ACHN (cell line): ENCODE measurements at places on chromosomes 3 and 15.
A peak's percentile ranks its signal among the peaks of the same experiment; 100 is the strongest.

- peak; percentile 84 for DNase-seq
These were observed 16.9 kb downstream of the ABHD2 start for GRCh38 chr15:89105147-89105546.

DNA sequence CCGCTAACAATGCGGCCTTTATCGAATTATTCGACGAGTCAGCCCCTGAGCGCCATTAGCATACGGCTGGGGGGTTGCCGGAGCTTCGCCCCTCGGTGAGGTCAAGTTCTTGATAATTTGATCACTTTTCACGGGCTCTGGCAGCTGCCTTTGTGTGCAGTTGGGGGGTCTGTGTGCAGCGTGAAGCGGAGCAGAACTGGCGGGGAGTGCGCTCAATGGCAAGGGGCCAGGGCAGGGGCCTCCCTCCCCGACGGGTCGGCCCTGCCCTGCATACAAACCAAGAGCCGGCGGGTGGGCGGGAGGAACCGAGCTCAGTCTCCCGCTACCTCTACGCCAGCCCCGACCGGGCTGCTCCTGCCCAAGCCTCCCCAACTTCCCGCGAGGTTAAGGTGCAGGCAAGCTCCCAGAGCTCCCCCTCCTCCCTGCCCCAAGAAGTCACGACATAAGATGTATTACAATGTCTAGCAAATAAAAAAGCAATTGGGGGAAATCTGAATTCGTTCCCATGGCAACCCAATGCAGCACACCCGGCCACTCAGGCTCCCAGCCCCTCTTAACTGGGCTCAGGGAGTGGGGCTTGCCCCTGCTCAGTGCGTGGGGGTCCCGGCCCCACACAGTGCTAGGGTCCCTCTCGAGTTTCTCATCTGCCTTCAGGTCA is 34.1 kb upstream of the POLG start:
- no peak for DNase-seq

DNA sequence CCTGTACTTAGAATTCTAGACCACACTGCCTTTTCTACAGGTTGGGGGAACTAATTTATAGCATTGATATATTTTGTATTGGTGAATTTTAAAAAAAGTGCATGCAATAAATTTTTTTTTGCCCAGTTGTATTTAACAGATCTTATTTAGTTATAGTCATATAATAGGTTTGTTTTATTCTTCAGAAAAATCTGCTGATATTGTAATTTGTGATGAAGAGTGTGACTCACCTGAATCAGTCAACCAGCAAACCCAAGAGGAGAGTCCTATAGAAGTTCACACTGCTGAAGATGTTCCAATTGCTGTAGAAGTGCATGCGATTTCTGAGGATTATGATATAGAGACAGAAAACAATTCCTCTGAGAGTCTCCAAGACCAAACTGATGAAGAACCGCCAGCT is 10.3 kb downstream of the ZNF639 start:
- peak; percentile 4 for DNase-seq

- DNase-seq: peak; percentile 31
These were observed 42.4 kb downstream of the TNIK start for GRCh38 chr3:171417813-171418212.

DNA sequence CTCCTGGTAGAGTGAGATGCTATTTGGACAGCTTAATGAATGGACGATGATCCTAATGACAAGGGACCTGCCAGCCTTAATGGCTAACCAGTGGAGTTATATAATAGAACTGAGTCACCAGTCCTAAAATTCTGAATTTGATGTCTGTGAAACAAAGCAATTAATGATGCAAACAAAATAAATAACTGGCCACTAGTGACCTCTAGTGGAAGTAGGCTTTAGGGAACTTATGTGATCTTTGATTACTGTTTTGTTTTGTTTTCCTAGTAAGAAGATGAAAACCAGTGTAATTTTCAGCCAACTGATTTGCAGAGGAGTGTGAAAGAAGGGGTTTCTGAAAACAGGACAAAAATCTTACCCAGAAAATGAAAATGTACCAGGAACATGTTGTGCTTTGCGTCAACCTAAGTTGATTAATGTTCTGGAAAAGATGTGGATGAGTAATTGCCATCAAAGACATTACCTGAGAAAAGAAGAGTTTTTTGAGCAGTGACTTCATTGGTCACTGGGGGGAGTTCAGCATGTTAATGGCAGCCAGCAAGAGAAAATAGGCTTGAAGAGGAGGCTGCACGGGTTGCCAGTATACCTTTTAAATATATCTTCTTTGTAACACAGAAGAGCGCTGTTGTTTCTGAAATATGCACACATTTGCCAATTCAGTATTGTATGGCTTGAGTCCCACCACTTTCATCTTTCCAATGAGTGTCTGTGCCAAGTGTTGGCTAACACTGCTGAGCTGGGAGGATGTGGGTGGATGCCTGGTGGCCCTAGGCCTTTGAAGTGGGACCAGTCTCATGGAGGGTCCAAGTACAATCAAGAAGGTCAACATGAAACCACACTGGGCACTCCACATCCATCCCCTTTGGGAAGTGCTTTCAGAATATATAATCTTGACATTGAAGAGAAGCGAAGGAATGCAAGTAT is 9.3 kb downstream of the VEPH1 start:
- DNase-seq: peak; percentile 48

GRCh38 chr15:52109559-52110451 is 2.8 kb downstream of the BCL2L10 start:
- DNase-seq: no peak

GRCh38 chr3:73581134-73581846 is 43.5 kb downstream of the PDZRN3 start:
- no peak for DNase-seq

- no peak for DNase-seq
These were observed 20.4 kb downstream of the NUDT16 start for GRCh38 chr3:131401978-131402377.

DNA sequence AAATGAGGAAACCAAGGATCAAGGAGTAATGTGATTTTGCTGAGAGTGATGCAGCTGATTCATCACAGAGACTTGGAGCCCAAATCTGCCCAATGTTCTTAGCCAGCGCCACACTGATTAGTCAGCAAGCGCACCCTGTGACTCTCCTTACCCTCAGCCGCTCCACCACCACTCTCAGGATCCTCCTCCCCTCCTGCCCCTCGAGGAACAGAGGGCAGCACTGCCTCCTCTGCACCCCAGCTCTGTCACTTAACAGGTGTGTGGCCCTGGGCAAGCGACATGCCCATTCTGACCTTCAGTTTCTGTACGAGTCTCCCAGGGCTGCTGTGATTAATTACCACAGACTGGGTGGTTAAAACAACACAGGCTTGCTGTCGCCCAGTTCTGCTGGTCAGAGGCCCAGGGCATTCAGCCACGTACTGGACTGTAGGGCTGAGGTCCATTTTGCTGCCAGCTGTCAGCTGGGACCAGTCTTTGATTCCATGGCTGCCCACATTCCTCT is 36.1 kb upstream of the HRH1 start:
- no peak for DNase-seq

GRCh38 chr3:113658107-113658506 is 38.3 kb downstream of the USF3 start:
- no peak for DNase-seq

GRCh38 chr15:28873006-28873405 is 12.8 kb upstream of the APBA2 start:
- no peak for DNase-seq

DNA sequence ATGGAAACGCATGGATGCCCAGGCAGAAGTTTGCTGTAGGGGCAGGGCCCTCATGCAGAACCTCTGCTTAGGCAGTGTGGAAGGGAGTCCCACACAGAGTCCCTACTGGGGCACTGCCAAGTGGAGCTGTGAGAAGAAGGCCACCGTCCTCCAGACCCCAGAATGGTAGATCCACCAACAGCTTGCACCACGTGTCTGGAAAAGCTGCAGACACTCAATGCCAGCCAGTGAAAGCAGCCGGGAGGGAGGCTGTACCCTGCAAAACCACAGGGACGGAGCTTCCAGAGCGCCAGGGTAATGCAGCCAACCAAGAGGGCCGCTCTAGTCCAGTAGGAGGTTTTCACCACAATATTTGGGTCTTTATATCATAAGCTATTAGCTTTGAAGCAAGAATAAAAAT is 97.1 kb upstream of the IQSEC1 start:
- DNase-seq: no peak

GRCh38 chr3:81726132-81726531 is 35.3 kb downstream of the GBE1 start:
- no peak for DNase-seq

DNA sequence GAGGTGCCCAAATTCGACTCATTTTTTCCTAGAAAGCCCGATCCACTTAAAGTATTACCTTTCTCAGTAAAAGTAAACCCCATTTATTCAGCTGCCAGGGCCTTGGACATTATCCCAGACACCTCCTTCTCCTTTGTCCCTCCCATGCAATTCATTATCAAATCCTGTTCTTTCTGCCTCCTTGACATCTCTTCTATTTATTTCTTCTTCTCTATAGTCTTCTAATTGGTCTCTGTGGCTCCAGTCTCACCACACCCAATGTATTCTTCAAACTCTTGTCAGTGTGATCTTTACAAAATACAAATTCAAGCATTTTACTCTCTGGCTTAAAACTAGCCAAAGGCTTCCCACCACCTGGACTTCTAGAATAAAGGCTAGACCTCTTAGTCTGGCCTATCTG is 120.3 kb downstream of the IL20RB start:
- no peak for DNase-seq

DNA sequence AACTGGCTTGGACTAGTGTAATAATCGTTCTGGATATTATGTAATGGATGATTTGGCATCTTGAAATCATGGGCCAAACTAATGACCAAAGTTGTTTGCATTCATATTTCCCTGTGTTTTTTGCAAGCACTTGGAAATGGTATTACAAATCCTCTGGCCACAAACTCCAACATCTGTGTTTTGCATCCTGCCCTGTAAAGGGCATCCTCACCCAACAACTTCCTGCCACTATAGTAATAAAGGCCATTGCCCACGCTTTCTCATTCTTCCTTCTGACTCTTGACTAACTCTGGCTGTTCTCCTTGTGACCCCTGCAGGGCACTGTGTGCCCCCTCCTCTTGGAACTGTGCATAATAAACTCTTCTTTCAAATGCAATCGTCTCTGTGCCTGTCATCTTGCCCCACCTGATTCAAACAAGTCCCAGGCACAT is 25.4 kb upstream of the PSMD6 start:
- DNase-seq: no peak

DNA sequence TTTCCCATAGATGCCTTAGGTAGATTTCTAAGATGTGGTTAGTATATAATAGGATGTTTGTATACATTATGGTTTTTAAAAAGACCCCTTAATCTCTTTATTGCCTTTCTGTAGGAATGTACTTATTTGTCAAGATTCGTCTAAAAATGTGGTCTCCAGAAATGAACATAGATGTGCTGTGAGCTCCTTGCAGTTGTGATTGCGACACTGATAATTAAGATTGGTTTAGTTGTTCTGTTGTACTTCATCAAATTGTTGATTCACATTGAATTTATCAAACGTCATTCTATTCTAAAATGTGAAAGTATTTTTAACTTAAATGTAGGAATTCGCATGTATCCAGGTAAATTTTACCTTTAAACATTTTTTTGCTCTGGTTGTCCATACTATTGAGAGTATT is 51.2 kb downstream of the CMC1 start:
- no peak for DNase-seq
